Stimulated activated CD4-positive, alpha-beta T cell treated with anti-CD3 and anti-CD28 coated beads, Interleukin-12 subunit alpha, Interleukin-12 subunit beta, amount 100 ng/mL, for 24 hours (primary cell): ENCODE measurements at places on chromosomes 11 and 22.

GRCh38 chr11:60942219-60942618, 9.8 kb downstream of the SLC15A3 start:
- DNase-seq, result no peak

GRCh38 chr22:37641561-37641949, 2.1 kb downstream of the SH3BP1 start:
- DNase-seq, result no peak

DNA sequence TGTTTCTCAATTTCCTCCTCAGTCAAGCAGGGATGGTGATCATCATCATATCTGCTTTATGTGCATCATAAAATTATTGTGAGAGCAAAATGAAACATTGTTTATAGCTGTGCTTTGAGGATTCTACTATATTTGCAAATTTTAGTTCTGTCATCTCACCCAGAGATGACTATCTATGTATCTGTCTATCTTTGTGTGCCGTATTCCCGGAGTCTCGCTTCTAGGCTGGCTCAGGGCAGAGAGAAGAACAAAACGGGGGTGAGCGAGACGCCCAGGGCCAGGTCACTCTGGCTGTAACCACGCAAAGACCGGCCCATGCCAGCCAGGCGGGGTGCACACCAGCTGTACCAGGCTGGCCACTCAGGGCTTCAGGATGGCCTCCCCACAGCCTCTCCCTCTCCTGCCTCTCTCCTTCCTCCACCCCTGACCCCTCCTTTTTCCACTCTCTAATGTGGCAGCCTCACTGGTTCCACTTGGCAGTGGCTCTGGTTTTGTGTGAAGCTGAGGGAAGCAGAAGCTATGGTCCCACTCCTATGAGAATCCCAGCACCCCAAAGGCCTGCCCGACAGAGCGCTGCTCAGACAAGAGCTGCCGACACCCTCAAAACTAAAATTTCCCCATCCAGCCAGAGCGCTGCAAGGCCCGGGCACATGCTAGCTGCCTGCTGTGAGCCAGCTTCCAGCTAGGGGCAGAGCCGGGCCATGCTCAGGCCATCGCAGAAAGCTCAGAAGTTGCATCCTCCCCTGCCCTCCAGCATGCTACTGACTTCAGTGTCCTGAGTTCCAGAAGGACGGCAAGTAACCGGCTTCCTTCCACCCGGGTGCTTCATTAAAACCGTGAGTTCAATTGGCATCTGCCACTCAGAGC, 139.5 kb upstream of the TBCEL start:
- no peak for DNase-seq

- DNase-seq, result no peak
These were observed 49.8 kb upstream of the BLID start for GRCh38 chr11:122165607-122166371.

DNA sequence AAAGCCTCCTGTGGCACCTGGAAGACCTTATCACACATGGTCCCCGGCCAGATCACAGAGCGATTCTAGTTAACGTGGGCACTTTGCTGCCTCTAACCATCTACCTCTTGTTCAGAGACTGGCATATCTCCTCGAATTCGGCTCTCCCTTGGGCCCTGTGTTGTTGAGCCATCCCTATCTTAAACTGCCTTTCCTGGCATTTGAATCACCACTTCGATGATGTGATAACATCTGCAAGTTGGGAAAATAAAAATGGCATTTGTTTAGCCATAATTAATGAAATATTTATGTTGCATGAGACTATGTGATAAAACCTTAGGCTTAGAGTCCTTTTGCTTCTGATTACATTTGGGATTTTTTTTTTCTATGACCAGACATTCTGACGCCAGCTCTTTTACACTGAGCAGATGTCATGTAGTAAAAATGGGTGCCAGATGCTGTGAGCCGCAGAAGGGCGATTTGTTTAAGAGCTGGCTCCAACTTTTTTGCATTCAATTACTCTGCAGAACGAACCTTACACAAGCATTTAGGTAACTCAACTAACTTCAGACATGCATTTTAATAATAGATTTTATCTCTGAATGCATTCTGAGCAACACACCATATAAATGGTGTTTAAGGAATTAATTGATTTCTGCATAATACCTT, 58.5 kb upstream of the PARVA start:
- DNase-seq, result no peak

- DNase-seq, result no peak
These were observed 11.2 kb upstream of the NCAM1 start for GRCh38 chr11:112949781-112950575.

DNA sequence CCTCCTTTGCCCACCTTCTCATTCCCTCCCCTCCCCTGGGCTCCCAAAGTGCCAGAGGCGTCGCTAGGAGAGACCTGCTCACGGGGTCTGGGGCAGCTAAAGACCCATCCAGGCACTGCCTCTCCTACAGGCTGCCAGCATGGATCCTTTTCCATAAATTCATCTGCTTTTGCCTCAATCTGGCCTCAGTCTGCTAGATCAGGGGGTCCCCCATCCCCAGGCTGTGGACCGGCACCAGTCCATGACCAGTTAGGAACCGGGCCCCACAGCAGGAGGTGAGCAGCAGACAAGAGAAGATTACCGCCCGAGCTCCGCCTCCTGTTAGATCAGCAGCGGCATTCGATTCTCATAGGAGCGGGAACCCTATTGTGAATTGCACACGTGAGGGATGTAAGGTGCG, 12.3 kb downstream of the LTO1 start:
- no peak for DNase-seq

DNA sequence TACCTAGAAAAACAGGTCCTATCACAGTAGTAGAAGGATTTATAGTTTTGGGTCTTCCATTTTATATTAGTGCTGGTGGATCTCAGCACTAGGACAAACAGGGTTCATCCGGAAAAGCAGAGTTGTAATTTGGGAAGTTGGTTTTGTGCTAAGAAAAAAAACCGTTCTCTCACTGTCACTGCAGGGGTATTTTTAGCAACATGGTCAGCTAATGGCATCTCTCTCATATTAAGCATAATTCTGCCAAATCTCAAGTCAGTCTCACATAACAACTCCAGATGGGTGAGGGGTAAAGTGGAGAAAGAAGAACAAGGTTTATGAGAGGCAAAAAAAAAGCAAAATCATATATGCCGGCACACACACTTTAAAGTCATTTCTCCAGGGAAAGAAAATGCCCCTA, 51.6 kb upstream of the GDPD4 start:
- no peak for DNase-seq

- DNase-seq, result no peak
These were observed 2.2 kb upstream of the BPIFC start for GRCh38 chr22:32466496-32466895.

GRCh38 chr11:113234888-113235287, 79.5 kb upstream of the TTC12 start:
- DNase-seq, result no peak

GRCh38 chr11:33362051-33362910, 105.1 kb downstream of the HIPK3 start:
- no peak for DNase-seq

GRCh38 chr22:29531419-29531818, 22.1 kb downstream of the THOC5 start:
- DNase-seq, result no peak

DNA sequence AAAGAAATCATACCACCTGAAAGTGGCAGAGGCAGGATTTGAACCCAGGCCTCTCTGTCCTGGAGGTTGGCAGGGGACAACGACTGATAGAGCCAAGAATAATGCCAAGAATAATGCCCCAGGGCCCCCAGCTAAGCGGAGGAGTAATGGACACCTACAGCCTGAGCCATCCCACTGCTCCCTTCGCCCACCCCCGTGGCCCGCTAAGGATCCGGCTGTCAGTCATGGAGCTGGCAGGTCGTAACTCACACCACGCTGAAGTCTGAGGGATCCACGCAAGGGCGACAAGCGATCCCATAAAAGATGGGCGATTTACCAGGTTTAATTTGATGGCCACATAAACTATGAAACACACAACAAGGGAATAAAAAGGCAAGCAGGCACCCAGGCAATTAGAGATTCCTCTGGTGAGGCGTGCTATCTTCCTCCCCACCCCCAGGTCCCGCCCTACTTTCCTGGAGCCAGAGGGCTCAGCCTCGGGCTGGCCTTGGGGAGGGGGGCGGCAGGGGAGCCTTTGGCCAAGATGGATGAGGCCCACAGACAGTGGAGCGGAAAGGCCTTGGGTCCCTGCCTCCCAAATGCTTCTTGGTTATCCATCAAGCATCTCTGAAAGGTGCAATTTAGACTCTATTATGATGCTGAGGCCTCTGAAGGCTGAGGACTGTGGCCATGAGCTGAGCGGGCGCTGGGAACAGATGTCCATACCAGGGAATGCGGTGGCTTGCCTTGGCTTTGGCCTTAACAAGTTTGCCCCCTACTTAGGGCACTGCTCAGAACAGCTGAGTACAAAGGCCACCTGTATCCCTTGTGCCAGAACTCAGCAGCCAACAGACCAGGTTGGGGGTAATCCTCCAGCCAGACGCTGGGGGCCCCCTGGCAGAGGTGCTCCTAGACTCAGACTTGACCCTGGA, 55.2 kb downstream of the MACROD1 start:
- DNase-seq, result no peak

- no peak for DNase-seq
These were observed 29.3 kb upstream of the NECTIN1 start for GRCh38 chr11:119758291-119758690.

DNA sequence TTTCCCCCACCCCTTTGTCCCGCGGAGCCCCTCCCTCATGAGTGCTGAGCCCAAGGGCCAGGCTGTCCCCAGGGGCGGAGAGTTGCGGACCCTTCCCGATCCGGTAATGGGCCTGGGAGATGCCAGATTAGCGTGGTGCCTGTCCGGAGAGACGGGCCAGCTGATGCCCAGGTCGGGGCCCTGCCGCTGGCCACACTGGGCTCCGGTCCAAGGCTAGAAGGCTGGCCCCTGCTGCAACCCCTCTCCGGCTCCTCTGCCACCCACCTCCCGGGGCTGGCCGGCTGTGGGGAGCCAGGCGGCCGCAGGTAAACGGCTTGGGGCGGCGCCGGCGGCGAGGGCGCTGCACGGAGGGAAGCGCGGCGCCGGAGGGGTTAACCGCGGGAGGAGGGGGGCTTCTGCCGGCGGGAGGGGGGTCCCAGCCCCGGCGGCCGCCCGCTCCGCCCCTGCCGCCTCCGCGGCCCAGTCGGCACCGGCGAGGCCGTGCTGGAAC, at the start of gene KCNK4:
Gene KCNK4, plus strand, starts transcription at position 41 of the 490 bp plus-strand sequence. CDS start 1,717 bp downstream, outside the sequence.
- no peak for DNase-seq

- DNase-seq, result no peak
These were observed 75.0 kb downstream of the JRKL start for GRCh38 chr11:96464700-96465307.

- DNase-seq, result no peak
These were observed 83.4 kb upstream of the SORL1-AS1 start for GRCh38 chr11:121536126-121536525.

GRCh38 chr11:75281469-75282095, 41.0 kb downstream of the TPBGL start:
- DNase-seq, result no peak

DNA sequence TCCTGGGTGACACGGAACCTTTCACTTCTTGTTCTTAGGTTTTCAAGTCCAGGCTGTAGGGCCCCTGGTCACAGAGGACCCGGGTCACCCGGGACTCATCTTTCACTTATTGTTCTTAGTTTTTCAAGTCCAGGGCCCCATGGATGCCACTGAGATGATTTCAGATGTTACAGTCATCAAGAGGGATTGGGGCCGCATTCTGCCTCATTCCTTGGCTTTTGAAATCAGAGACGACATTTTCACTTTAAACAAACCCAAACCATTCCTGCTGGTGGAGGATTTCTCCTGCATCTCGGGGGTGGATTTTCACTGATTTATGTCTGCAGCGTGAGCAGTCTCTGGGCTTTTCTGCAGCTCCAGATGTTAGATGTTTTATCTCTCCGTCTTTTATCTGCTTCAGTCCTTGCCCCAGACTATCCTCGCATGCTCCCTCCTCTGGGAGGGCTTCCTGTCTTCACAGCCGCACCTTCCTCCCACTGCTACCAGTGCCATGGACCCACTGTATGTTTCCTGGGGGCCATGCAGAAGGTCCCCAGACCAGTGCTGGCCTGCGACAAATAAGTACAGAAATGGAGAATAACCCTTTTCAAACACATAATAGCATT, 27.4 kb downstream of the FBLN1 start:
- no peak for DNase-seq

GRCh38 chr22:29702000-29702930, 17.5 kb upstream of the CABP7 start:
- DNase-seq, result no peak

- DNase-seq, result no peak
These were observed 41.8 kb upstream of the SCN3B start for GRCh38 chr11:123696183-123696582.

DNA sequence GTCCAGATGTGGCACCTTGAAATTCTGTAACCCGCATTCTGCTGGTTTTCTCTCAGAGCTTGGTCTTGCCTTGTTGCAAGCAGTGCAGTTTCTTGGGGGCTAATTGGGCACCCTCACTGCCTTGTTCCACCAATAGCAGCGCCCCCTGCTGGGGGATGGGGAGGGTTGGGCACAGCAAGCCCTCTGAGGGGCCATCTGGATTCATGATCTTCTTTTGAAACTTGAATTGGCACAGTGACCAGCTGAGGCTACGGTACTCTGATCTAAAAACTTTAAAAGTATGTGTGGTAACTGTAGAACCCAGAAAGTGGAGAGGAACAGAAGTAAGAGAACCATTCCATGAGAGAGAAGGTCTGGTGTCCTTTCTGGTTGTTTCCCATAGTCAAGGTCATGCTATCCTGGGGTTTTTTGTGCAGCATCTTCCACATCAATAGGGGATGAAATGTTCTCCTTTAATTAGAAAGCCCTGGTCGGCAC, 64.2 kb downstream of the MED15 start:
- DNase-seq, result no peak

GRCh38 chr11:118883368-118884071, at the start of gene CXCR5:
Gene CXCR5, plus strand, starts transcription at chr11:118883892. Its CDS starts 50 bp downstream, at chr11:118883942.
- DNase-seq, result no peak

DNA sequence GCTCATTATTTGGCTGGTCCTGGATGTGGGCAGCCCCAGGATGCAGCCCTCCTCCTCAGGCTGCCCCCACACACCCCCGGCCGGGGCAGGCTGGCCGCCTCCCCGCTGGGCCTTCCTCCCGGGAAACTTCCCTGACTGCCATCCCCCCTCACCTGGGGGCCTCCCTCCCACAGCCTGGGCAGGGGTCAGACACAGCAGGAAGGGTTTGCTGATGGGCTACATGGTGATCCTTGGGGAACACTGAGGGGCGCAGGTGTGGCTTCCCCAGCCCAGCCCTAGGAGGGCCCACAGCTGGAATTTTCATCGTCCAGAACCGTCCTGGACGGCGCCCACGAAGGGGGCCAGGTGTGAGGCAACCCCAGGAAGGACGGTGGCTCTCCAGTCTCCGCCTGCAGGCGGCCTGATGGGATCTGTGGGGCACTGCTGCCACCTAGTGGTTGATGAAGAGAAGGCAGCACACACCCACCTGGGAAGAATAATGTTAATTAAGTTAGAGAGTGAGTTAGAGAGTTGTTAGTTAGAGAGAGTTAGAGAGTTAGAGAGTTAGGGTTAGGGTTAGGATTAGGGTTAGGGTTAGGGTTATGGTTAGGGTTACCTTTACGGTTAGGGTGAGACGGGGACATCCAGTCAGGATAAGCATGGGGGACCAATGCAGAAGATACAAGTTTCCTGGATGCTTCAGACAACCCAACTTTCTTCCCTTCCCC, 75.9 kb upstream of the PRR5 start:
- peak; percentile 67 for DNase-seq

GRCh38 chr22:37379085-37379484, 48.2 kb downstream of the ELFN2 start:
- no peak for DNase-seq
